GM19239 (cell line): ENCODE measurements at places on chromosomes 4 and X.

GRCh38 chr4:26985873-26986272, 125.2 kb downstream of the STIM2 start:
- no peak for DNase-seq

GRCh38 chrX:133134282-133134681, 37.4 kb upstream of the USP26 start:
- no peak for DNase-seq

- DNase-seq, result no peak
These were observed 20.6 kb downstream of the FBXO8 start for GRCh38 chr4:174262624-174263444.

DNA sequence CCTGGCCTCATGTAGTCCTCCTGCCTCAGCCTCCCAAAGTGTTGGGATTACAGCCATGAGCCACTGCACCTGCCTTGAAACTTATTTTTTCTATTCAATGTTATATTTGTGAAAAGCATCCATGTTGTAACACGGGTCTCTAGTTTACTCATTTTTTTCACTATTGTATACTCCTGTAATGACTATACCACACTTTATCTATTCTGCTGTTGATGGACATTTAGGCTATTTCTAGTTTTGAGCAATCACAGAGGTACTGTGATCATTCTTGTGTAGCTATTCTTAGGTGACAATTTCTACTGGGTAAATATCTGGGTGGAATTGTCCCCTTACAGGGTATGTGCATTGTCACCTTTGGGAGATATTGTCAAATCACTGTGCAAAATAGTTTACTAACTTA, 3.6 kb downstream of the DRP2 start:
- no peak for DNase-seq

DNA sequence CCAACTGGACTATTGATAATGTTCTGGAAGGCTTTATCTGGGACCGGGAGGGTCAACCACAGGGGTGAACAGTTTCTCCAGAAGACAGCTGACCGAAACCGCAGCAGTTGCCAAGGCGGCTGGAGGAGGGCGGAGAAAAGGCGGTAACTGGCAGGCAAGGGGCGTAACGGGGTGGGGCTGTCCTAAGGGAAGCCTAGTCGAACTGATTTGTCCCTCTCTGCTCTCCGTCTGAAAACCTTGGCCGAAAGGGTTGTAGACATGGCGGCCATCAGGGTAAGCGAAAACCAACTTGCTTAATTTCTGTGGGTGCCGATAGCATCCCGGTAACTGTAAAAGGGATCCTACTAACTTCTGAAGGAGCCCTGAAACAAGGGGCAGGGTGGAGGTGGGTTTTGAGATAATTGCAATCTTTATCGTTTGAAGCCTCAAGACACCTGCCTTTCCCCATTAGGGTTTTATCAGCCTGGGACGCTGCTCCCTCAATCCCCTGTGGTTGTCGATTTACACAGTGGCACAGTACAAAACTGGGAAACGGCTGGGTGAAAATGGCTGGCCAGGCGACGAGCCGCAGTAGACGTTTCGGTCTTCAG, at the start of gene APOOL:
APOOL (plus strand) TSS at position 223 of the 590 bp plus-strand sequence; CDS start at position 259, 36 bp downstream.
- peak; percentile 2 for DNase-seq

DNA sequence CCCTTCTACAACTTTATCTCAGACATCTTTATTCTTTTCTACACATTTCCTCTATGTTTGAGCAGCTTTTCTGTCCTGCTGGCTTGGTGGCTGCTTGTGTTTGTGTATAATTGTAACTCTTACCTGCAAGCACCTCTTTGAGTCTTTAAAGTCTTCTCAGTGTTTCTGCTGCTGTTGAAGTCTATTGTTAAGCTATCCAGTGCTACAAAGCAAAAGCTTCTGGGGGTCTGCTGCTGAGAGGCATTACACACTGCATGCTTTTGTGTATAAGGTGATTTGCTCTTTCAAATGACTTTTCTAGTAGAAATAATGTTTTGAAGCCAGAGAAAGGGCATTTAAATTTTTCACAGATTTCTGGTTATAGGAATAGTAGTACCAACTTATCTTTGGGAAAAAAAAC, 241.8 kb downstream of the DTHD1 start:
- no peak for DNase-seq

GRCh38 chr4:150045410-150045809, 32.8 kb upstream of the DCLK2 start:
- DNase-seq, result no peak

- no peak for DNase-seq
These were observed 20.4 kb downstream of the DOK7 start for GRCh38 chr4:3483471-3483921.

GRCh38 chrX:150477371-150477770, 91.0 kb upstream of the MTM1 start:
- no peak for DNase-seq

- no peak for DNase-seq
These were observed 84.1 kb downstream of the CLCN4 start for GRCh38 chrX:10240918-10241317.

DNA sequence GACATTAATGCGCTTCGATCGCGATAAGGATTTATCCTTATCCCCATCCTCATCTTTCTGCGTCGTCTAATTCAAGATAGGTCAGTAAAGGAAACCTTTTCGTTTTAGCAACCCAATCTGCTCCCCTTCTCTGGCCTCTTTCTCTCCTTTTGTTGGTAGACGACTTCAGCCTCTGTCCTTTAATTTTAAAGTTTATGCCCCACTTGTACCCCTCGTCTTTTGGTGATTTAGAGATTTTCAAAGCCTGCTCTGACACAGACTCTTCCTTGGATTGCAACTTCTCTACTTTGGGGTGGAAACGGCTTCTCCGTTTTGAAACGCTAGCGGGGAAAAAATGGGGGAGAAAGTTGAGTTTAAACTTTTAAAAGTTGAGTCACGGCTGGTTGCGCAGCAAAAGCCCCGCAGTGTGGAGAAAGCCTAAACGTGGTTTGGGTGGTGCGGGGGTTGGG, 528 bp upstream of the FGF2 start:
- DNase-seq, result no peak

DNA sequence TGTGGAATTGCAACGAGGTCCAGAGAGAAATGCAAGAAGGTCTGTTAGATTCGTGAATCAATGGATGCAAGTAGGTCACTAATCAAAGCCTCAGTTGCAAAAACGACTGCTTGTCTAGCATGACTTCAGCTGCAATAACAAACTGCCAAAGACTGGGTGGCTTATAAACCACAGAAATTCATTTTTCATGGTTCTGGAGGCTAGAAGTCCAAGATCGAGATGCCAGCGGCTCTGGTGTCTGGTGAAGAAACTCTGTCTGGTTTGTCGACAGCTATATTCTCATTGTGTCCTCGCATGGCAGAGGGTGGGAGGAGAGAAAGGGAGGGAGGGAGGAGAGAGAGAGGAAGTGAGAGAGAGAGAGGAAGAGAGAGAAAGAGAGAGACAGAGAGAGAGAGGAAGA, 114.7 kb downstream of the MXRA5 start:
- no peak for DNase-seq

GRCh38 chr4:54509057-54509456, 148.7 kb upstream of the KIT start:
- no peak for DNase-seq

- DNase-seq, result no peak
These were observed 97.0 kb upstream of the STIM2 start for GRCh38 chr4:26763648-26764047.

GRCh38 chr4:3247399-3248177, 1.4 kb upstream of the MSANTD1 start:
- DNase-seq, result no peak

GRCh38 chr4:135724421-135724820, 1522.8 kb upstream of the PABPC4L start:
- DNase-seq, result no peak

GRCh38 chr4:36196145-36196913, 48.0 kb downstream of the ARAP2 start:
- DNase-seq, result no peak

GRCh38 chr4:81398379-81398778, 73.3 kb downstream of the RASGEF1B start:
- no peak for DNase-seq

- no peak for DNase-seq
These were observed 210.0 kb upstream of the AGTR2 start for GRCh38 chrX:115960440-115961084.

GRCh38 chr4:185734214-185734613, 77.8 kb downstream of the SORBS2 start:
- DNase-seq, result no peak

DNA sequence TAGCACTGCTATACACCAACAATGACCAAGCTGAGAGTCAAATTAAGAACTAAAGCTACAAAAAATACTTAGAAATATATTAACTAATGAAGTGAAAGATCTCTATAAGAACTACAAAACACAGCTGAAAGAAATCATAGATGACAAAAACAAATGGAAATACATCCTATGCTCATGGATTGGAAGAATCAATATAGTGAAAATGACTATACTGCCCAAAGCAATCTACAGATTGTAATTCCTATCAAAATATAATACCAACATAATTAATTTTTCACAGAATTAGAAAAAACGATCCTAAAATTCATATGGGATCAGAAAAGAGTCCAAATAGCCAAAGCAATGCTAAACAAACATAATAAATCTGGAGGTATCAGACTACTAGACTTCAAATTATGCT, 87.8 kb downstream of the STARD8 start:
- DNase-seq, result no peak

- DNase-seq, result no peak
These were observed 125.5 kb downstream of the GPC3 start for GRCh38 chrX:133859860-133860259.

DNA sequence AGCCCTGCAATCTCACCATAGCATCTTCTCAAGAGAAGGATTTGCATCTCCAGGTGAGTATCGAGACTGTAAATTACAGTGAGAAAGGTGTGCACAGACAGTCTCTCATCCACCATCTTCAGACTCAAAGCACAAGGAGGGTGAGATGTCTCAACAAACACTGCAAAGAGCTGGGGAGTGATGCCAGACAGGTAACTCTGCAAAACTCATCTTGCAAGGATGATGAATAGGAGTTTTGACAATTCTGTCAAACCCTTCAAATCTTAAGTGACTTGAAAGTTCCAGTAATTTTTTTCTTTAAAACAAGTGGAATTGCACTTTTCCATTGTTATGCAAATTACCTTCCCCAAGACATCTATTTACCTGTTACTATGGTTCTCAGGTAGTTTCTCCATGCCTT, 277.2 kb upstream of the VCX3A start:
- no peak for DNase-seq

DNA sequence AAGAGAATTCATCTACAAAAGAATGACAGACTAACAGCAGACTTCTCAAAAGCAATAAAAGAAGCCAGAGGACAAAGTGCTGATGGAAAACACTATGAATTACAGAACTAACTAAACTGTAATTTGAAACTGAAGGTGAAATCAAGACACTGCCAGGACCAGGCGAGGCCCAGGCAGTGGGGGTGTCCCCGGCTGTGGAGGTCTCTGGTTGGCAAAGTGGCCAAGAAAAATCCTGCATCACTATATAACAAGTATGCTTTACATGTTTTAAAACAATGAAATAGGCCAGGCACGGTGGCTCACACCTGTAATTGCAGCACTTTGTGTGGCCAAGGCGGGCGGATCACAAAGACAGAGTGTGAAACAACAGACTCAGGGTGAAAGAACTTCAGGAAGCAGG, 32.9 kb downstream of the CHM start:
- DNase-seq, result no peak

DNA sequence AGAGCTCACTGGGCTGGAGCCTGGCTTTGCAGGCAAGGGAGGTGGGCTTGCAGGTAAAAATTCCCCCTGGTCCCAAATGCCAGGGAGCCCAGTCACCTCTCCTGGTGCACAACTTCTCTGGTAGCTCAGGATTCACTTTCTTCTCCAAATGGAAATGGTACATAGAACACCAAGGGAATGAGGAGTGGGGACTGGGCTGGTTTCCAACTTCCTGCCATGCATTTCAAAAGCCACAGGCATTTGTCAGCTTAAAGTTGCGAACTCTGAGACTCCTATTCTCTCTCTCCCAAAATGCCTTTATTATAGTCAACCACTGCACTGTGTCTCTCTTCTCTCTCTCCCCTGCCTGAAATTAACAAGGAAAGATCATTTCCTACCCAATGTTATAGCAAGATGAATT, 177.3 kb downstream of the GRIA3 start:
- DNase-seq, result no peak

DNA sequence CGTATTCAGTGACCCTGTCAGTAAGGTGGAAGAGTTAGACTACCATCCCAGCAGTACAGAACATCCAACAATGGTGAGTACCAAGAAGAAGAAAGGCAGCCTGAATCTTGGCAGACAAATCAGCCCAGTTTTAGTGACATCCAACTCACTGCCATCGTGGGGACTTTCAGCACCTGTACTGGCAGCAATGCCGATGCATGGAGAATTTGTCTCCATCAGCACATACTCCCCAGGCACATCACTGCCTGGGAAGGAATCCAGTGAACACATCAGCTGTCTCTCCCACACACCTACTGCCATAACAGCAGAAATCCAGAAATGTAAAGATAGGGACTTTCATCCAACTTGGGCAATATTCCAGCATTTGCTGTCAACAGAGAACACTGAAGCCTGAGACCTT, 29.8 kb downstream of the PTCHD1 start:
- DNase-seq, result no peak

DNA sequence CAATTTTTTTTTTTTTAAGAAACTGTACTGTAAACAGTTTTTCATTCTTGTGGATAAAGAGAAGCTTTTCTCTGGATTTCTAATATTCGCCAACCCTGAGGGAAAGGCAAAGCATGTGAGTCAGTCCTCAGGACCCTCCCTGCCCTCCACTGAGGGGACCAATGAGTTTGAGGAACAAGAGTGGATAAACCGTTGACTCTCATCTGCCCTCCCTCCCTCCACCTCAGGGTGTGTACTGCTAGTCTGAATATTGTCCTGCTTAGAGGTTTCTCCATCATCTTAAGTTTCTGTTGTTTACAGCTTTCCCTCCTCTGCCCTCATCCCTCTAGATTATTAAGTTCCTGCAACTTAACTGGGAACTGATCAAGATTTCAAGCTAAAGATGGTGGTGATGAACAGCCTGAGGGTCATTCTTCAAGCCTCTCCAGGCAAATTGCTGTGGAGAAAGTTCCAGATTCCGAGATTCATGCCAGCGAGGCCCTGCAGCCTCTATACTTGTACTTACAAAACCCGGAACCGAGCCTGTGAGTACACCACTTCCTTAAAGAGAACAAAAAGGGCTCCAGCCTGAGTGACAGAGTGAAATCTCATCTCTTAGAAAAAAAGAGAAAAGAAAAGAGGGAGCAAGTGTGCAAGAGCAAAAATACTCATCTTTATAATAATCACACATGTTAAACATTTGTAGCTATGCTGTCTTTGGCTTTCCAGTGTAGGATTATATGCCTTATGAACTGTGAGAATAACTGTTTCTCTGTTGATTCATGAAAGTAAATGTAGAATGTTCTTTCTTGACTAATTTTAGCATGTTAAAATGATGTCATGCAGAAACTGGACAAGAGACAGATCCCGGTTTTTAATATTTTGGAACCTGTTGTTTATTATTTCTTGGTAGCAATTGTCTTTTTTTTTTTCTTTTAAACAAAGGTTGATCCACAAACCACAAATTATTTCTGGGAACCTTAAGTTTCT, 11.9 kb downstream of the CA5B start:
- no peak for DNase-seq

DNA sequence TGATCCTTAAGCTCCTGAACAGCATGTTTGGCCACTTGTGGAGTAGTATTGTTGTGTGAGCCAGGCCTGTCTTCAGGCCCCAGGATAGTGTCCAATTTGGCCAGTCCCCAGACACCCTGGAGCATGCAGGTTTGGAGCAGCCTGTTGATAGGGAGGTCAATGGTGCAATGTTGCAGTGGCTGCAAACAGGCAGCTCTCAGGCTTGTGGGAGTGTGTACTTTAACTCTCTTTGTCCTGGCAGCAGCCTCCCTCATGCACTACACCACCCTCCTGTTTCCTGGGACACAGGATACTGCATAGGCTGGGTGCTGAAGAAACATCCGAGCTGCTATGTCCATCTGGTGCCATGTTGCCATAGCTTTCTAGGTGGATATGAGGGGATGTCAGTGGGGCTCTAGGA, 24.0 kb downstream of the TECRL start:
- no peak for DNase-seq
